ENCODE measurements at places on chromosomes 7 and 10.

GRCh38 chr10:13834581-13835286, 248.0 kb downstream of the PRPF18 start:
- no peak for DNase-seq

GRCh38 chr7:139613971-139614411, 90.5 kb downstream of the CLEC2L start:
- DNase-seq, result no peak

GRCh38 chr10:10307551-10307950, 710.1 kb upstream of the CELF2 start:
- DNase-seq, result no peak

GRCh38 chr7:73612598-73613269, 11.6 kb downstream of the MLXIPL start:
- peak; percentile 44 for DNase-seq

GRCh38 chr7:2541291-2542010, 13.9 kb downstream of the BRAT1 start:
- DNase-seq, result peak; percentile 28

DNA sequence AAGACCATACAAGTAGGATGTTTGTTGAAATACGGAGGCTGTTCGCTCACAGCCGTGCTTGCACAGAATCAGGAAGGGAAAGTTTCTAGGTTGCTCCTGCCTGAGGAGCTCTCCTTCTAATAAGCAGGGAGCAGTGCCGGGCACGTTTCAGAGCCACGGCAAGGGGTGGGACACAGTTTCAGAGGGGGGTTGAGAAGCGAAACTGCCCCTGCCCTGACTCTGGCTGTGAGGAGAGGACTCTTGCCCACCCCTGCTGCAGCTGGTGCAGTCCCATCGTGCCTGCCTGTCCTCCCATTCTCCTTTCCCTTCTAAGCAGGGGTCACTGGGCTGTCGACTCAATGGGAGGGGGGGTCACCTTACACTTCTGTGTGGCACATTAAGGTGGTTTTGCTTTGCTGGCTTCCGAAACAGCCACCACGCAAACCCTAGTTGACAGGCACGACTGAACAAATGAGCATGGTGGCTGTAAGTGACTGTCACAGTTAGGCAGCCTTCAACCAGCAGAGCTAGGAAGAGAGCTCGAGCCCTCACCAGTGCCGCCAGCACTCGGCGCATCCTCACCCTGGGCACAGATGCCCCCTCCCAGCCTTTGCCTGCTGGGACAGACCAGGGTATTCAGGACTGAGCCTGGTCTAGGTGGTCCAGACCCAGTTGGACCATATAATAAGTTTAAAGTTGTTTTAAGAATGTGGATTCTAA, 37.5 kb downstream of the ZNF467 start:
- no peak for DNase-seq

DNA sequence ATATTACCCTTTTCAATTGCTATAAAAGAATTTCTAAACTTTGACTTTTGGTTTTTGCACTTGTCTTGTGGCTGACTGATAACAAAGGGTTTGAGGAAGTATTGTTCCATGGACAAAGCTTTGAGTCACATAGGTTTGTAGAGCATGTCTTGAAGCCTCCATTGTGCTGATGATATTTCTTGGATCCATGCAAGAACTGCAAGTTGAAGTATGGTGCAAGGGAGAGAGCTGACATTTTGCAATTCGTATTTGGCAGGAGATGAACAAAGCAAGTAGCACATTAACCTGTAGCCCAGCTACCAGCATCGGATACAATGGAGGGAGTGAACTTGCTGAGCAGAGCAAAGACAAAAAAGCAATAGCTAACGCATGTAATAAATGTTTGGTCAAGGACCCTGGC, 23.4 kb downstream of the MGAM2 start:
- DNase-seq, result no peak

DNA sequence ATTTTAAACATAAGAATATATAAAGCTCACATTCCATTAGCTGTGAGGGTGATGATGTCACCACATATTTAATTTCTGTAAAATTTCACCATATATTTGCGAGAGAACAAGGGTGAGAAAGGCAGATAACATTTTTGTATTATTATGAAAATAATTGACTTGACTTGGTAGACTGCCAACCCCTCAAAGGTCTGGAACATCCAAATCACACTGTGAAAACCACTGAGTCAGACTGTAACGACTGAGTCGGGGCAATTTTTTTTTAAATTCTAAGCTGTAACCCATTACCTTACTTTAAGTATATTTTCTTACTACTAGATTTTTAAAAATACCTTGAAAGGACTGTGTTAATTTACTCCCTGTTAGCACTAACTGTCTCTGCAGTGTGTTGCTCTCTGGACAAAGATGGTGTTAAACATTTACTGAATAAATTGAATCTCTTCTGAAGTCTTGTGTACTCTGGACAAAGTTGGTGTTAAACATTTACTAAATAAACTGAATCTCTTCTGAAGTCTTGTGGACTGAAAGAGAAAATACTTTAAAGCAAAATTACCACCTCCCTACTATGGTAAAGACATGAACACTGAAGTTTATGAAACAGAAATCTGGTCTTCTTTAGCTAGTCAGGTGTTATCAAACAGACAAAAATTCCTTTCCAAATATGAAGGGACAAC, 14.1 kb downstream of the PDZD8 start:
- DNase-seq, result no peak
